ENCODE measurements at places on chromosomes 6 and 20.

- no peak for DNase-seq
Measured at GRCh38 chr6:135686784-135687301, 164.7 kb upstream of the PDE7B start.

DNA sequence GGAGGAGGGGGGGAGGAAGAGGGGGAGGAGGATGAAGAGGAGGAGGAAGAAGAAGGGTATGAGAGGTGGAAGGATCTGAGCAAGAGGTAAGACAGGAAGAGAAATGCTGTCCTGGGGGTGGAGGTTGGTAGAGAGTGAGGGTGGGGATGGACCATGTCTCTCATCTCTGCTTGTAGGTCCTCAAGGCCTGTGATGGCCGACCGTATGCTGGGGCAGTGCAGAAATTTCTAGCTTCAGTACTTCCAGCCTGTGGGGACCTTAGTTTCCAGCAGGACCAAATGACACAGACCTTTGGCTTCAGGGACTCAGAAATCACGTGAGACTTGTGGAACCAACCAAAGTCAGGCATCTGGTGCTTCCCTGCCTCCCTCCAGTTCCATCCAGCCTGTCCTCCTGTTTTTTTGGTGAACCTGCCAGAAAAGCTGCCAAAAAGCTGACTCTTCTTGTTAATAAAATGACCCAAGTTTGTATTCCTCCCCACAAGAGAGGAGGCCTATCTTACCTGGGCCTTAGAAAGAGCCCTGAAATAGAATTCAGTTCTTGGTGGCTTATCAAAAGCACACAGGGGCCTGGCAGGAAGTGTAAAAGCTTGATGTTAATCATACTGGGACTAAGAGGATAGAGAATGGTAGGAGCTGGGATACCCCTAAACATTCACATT, 2.5 kb upstream of the C4A start:
- no peak for DNase-seq

DNA sequence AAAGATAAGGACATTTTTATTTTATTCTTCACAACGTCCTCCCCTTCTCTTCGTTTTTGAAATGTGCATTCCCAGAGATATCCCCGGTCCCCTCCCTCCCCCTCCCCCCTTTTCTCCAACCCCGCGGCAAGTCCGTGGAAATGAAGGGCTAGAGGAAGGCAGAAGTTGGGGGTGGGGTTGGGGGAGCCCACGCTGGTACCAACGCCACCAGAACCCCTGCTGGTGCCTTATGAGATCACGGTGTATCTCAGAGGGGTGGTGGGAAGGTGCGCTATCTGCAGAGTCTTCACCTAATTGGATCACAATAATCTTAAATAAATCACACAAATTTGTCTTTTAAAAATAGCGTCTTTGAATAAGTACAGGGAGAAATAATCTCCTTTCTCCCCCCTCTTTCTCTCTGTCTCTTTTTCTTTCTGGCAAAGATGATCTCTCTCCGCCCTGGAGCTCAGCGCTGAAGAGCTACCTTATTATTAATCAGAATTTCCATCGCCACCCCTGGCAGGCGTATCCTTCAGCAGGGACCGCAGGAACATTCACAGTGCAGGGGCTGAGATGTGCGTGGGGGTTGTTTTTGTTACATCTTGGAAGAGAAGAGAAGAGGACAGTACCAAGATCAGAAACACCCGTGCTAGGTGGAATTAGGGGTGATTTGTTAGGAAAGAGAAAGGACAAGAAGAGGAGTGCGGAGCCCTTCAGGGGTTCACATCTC, 915 bp downstream of the CLVS2 start:
- no peak for DNase-seq

DNA sequence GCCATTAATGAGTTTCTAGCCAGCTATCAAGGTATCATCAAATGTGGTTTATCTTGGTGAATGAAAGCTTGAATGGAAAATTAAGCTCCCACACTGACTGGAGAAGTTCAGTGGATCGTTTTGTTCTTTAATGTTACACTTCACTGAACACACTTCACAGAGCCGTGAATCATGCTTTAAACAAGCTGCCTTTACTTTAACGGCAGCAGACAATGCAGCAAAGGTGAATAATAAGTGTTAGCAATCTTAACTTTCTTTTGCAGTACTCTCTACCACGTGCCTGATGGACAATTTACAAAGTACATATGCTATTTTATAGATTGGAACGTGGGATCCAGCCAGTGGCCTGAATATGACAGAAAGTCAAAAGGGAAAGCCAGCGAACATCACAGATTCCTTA, 424.5 kb downstream of the GRIK2 start:
- DNase-seq: no peak

- DNase-seq: no peak
Measured at GRCh38 chr20:50304501-50304856, 113.8 kb downstream of the CEBPB start.

DNA sequence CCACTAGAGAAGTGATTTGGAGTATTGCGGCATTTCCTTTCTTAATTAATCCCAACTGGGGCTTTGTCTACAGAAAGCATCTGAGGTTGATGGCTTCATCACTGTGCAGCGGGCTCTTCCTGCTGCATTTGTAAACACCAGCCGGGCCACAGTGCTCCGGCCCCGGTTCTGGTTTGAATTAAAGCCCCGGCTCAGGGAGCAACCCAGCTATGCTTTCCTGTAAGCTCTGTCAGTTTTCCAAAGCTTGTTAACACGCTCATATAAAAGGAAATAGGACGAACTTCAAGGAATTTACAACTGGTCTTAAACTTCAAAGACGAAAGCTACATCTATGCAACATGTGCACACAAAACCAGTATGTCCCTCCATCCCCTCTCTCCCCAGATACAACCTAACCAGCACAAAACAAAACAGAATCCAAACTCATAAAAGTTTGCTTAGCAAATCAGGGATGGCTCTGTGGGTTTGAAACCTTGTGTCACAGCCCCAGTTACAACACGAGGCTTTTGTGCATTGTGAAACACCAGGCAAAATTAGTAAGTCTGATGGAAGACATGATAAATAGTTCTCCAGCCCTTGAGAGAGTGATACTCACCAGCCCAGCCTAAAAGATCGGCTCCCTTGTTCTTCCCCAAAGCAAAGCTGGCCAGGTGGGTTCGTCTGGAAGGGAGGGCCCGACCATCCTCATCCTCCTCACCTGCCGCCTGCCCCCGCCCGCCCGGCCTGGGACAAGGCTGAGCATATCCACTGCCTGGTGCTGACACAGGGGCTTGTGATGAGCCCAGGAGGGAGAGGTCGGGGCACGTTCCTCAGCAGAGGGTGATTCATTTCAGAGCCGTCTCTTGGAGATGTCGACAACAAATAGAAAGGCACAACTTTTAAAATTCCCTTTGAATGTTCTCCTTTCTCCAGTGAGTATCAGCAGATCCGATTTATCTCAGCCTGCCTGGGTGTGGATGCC, 197.9 kb downstream of the TFAP2C start:
- DNase-seq: no peak
